NCI-H1436 (cell line): ENCODE measurements at places on chromosomes 7 and 10.
A peak's percentile ranks its signal among the peaks of the same experiment; 100 is the strongest.

DNA sequence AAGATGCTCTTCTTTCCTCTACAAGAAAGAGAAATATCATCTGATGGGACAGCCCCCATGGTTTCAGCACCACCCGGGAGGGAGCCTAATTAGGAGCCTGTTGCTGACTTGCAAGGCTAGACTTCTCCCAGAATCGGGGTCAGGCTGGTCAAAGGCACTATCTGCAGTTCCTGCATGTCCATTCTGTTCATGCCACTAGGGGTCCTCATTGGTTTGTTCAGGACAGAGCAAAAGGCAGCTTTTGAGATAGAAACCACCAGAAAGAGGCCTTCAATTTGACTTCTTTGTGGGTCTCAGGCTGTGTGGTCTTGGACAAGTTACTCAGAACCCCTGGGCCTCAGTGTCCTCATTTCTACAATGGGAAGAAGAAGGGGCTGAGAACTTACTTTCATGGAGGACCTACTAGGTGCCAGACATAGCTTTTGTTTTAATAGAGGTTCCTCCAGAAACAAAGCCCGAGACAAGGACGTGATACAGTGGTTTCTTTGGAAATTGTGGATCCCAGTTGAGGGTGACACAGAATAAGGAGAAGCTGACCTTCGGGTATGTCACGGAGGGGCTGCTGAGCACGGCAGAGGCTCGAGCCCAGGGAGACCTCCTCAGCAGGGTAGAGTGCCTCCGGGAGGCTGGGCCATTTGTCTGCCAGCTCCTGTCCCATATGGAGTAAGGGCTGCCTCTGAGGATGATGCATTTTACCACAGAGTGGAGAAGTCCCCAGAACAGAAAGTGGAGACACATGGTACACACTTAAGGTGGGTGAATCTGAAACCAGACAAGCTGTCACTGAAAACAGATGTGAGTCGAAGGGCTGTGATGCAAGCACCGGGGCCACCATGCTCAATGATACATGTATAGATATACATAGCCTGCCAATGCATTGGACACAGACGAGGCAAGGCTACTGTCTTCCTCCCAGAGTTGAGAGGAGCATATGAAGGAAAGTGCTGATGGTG is 33.1 kb upstream of the NEUROD6 start:
- peak; percentile 39 for DNase-seq

GRCh38 chr7:22361320-22361719 is 4.4 kb upstream of the RAPGEF5 start:
- DNase-seq: no peak

DNA sequence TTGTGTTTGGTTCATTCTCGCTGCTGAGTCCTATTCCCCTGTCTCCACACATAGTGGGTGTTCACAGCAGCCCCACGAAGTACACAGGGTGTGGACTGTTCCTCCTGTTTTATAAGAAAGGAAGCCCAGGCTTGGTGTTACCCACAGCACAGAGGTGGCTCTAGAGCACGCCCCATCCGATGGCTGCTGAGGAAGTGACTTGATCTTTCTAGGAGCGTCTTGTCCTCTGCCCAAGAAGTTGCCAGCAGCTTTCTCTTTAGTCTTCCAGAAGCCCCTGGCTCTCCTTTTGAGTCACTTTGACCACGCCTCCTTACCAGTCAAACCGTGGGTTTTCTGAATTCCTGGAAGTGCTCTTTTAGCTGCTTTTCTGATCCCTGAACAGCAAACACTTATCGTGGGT is 94.0 kb downstream of the GRK5 start:
- DNase-seq: no peak

GRCh38 chr7:1930381-1931065 is 260.4 kb downstream of the ELFN1 start:
- DNase-seq: no peak

GRCh38 chr10:62681211-62681940 is 123.1 kb upstream of the ADO start:
- no peak for DNase-seq

DNA sequence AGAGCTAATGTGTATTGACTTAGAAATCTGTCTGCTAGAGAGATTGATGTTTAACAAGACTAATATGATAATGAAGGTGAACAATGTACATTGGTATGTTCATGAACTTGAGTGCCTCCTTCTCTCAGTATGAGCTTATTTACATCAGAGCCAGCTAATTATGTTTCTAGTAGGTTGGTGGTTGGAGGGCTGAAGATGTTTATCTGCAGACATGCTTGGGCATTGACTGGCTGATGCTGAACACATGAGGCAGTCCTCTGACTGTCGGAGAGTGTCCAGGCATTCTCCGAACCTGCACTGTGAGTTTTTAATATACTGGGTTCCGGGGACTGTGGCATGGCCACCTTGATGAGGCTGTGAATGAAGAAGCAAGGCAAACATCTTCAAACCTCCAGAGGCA is 47.5 kb downstream of the BMPER start:
- DNase-seq: no peak

DNA sequence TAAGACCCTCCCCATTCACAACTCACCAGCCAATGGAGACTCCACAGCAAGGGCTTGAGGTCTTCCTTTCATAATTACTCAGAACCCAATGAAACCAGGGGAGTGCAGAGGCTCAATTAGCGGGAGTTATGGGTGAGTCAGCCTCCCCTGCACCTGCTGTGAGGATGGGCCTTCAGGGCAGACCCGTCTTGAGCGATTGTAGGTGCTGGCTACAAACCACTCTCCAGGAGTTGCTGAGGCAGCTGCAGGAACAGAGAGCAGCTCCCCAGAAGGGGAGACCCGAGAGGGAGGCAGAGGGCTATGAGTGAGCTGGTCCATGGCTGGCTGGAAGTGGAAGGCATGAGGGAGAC is 58.5 kb upstream of the SORCS3 start:
- DNase-seq: peak; percentile 58

DNA sequence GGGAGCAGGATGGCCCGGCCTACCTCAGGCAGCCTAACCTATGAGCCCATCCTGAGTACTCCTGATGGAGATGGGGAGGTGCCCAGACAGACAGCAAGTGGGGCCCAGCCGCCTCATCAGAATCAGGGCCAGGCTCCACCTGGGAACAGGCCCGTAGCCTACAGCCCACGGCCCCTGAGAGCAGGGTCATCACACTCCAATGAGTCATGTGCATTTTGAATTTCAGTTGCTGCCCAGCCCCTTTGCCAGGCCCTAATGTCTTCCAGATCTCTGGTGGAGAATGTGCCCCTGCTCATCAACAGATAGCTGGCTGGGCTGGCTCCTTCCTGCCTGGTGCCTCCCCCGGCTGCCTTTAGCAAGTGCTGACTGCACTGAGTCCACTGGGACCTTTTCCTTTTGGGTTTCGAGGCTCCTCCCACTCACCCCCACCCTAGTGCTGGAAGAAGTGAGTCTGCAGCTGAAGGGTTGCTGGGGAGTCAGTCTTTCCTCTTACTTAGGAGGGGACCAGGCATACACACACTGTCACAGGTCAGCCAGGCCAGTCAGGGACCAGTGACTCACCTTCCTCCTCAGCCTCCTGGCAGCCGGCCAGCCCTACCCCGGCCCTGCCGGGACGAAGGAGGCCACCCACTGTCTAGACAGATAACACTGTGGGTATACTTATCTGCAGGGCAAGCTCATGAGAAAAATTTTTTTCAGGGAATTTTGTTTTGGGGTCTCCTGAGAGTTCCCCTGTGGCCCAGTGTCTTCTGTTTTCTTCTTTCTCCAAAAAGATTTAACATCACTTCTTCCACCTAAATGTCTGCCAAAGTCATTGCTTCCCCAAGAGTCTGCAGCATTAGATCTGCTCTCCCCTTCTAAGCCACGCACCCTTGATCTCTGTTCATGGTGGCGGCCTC is 9.1 kb upstream of the ASIC3 start:
- no peak for DNase-seq

GRCh38 chr10:73744664-73744975 is 448 bp downstream of the SEC24C start:
- DNase-seq: no peak

DNA sequence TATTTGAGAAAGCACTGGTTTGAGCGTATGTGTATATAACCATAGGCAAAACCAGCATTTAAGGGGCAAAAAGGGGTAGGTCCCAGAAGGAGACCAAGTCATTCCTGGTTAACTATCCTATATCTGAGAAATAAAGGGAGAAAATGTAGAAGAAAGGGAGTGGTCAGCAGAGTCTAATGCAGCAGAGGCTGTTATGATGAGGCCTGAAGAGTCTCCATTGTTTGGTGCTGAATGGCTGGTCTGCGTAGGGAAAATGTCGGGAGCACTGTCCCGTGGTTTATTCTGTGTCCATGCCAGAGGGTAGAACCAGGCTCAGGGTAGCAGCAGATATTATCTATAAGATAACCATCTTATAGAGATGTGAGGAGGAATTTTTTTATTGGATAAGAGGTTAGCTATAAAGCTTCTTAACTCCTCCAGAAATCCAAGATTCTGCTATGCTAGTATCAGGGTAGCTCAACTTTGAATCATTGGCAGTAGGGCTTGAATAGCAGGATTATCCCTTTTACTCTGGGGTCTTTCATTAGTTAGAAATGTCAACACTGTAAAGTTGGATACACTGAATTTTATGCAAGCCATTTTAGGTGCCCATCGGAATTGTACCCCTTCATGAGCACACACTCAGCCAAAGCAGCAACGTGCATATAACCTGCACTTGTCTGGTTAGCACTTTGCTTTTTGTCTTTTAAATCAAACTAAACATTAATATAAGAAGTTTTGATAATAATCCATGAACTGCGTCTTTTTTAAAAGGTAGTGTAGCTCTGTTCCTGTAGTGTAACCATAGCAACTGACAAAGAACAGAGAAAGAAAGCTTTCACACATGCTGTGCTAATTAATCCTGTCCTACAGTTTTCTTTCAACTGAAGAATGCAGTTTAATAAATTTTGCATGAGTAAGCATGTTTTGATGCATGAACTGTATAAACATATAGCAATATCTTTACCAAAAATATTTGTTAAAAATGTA is 312.0 kb upstream of the FZD1 start:
- DNase-seq: no peak

GRCh38 chr10:46520381-46520780 is 36.1 kb downstream of the GPRIN2 start:
- DNase-seq: no peak

- DNase-seq: no peak
These were observed 335.5 kb downstream of the LRRTM3 start for GRCh38 chr10:67261300-67261797.

- DNase-seq: no peak
These were observed 41.8 kb upstream of the TRIM8 start for GRCh38 chr10:102602272-102603045.

- no peak for DNase-seq
These were observed 67.8 kb downstream of the ZNF365 start for GRCh38 chr10:62442006-62442405.

DNA sequence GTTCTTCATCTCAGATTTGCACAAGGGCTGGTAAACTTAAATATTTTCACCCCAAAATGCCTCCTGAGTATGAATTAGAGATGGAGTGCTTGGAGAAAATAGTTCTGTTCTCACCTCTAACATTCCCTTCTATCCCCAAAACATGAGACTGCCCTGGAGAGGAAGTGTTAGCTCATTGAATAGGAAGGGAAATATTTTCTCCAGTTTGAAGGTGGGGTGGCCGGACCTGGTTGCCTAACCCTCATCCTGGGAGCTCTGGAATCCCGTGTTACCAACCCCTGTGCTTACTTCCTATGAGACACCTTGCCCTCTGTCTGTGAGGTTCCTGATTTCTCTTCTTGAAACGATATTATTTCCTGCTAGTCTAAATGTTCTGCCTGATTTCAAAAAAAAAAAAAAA is 779 bp downstream of the IFIT2 start:
- DNase-seq: no peak

DNA sequence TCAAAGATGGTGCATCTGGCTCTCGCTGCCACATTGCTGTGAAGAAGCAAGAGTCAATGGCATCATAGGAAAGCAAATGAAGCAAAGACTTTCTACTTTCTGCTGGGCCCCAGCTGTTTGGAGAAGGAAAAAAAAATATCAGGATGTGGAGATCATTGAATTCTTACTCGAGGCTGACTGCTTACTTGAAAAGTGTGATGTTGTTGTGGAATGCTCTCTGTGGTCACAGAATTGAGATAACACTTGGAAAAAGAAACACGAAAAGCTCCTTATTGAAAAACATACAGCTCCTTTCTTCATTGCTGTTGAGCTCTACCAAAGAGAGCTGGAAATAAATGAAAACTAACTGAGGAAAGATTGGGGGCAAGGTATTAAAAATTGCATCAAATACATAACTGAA is 157.4 kb upstream of the TBX20 start:
- DNase-seq: no peak
